ENCODE measurements at places on chromosomes 6 and 20. TPM values are rescaled to one million over a fixed set of nuclear protein-coding genes. Genes with fewer than 3 reads are reported as not detected.

- no peak for DNase-seq
Observed at GRCh38 chr20:40683221-40683893, 5.7 kb downstream of the MAFB start.

GRCh38 chr6:125904871-125905270 is 51.7 kb upstream of the HINT3 start:
- peak; percentile 89 for DNase-seq

- DNase-seq = peak; percentile 87
Observed at GRCh38 chr6:36118550-36119107, 11.7 kb upstream of the MAPK13 start.

DNA sequence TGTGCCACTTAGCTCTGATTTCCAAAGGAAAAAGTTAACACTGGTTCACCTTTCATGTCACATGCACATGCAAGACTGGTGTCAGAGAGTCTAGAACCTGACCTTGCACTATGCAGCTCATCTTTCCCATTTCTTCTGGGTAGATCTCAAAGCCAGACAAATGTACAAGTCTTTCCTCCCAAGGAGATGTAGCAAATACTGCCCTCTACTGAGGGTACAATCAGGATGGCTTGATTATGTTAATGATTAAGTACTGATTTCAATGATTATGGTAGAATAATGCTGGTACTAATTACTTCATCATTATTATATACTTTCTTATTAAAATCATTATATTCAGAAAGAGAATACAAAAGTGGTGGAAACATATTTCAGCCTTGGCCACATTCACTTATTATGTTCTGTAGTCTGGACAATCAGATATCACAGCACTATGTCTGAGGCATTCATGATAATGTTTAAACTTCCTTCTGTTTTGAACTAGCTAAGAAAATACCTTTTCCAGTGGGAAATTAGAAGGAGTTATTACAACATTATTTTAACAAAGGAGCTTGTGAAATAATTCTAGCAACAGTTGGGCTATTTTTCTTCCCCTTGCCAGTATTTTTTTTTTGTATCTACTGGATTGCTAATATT is 68.5 kb upstream of the FOXO3 start:
- DNase-seq = no peak

DNA sequence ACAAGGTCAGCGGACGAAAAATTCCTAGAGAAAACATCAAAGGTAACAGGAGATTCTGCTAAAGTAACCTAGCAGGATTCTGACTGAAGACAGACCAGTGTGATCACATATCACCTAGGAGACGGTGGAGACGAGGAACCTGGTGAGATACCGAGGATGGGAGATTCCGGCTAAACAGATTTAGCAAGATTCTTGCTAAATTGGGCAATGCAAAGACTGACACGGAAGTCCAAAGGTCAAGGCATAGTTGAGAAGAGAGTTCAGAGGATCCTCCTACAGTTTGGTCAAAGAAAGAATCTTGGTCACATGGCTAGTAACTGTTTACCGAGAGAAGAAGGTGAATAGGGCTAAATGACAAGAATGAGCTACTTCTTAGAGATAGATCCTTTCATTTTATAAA is 61.1 kb downstream of the TMEM170B start:
- no peak for DNase-seq

DNA sequence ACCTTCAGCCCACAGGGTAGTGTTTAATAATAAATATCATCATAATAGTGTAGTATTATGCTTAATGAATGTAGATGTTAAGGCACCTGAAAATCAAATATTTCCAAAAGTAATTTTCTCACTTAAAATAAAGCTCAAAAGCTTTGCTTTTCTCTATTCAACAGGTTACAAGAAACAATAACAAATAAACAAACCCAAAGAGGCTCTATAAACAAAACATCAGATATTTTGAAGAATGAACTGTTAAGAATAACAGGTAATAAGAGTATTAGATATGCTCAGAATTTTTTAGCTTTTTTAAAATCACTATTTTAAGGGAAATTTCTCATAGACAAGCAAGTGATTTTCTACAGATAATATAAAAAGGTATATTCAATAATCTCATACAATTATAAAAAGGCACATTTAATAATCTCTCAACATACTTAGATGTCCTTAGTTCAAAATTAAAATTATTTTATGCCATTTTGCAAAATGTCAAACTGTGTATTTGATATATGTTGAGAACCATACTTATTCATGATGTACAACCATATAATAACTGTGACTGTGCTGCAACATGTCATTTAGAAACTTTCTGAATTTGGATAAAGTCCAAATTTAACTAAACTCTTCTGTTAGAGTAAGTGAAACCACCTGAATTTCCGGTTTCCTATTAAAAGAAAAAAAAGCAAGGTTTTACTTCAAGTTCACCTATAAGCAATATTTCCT is 35.8 kb downstream of the PHIP start:
- DNase-seq = no peak

GRCh38 chr6:37454420-37455140 is 21.6 kb downstream of the CMTR1 start:
- no peak for DNase-seq

DNA sequence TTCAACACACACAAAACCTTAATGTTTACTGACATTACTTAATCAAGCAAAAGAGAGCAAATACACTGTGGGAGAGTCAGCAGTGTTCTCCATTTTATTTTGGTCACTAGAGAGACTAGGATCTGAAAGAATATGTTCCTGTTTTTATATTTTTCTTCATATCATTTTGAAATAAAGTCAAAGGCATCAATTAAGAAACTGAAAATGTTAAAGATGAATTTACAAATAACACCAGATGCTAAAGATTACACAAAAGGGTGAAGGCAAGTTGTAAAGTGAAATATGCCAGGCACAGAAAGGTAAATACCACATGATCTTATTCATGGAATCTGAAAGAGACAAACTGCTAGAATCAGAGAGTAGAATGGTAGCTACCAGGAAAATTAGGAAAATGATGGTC is 60.3 kb upstream of the FABP7 start:
- DNase-seq = no peak

GRCh38 chr6:87139236-87139635 is 16.1 kb upstream of the ZNF292 start:
- no peak for DNase-seq

GRCh38 chr6:152954443-152954842 is 28.4 kb downstream of the FBXO5 start:
- no peak for DNase-seq

DNA sequence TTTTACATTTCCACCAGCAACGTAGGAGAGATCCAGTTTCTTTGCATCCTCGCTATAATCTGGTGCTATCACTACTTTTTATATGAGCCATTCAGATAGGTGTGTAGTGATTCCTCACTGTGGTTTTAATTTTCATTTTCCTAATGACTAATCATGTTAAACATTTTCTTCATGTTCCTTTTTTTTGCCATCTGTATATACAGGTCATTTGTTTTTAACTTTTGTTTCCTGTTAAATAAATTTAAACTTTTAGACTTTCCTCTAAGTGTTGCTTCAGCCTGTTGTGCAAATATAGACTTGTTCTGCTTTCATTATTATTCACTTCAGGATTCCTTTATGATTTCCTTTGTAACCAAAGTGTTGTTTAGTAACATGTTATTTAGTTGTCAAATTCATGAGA is 697.4 kb downstream of the PTPRT start:
- no peak for DNase-seq

DNA sequence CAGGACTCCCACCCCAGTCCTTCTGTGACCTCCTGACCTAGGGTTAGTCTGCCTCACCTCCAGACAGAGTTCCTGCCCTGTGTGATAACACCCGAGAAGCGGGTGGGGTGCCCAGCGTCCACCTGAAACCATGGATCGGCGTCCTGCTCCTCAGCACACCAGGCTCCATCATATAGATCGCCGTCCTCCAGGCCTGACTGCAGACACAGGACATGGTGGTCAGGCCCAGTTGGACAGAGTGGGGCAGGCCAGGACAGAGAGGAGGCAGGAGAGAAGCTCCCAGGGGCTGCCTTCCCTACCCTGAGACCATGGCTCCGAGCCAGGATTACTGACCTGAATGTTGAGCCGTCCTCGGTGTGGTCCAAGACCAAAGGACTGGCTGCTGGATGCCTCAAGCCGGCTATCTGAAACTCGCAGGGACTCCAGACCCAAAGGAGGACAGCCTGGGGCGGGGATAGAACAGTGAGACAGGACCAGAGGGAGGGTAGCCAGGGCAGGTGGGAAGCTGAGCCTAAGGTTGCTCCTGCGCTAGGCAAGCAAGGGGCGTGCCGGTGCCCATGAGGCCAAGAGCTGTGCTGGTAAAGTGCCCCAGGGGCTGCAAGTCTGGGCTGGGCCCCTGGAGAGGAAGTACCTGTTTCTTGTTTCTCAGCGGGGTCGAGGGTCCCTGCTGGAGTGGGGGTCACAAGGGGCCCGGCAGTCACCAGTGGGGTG is 2.2 kb downstream of the CPXM1 start:
- DNase-seq = no peak

GRCh38 chr6:158625881-158626305 is 18.6 kb downstream of the DYNLT1 start:
- DNase-seq = peak; percentile 25

DNA sequence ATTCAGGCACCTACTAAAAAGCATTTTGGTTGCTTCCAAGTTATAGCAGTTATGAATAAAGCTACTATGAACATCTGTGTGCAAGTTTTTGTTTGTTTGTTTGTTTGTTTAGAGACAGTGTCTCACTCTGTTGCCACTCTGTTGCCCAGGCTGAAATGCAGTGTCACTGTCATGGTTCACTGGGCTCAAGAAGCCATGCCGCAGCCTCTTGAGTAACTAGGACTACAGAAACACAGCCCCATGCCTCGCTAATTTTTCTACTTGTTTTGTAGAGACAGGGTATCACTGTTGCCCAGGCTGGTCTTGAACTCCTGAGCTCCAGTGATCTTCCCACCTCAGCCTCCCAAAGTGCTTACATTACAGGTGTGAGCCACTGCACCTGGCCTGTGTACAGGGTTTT is 795.9 kb downstream of the EPHA7 start:
- DNase-seq = no peak

GRCh38 chr20:11323816-11324215 is 593.9 kb upstream of the BTBD3 start:
- DNase-seq = no peak

- DNase-seq = no peak
Observed at GRCh38 chr20:42972591-42972990, 217.1 kb downstream of the PTPRT start.

GRCh38 chr20:38148328-38149102 is 16.6 kb downstream of the TGM2 start:
- DNase-seq = no peak

- no peak for DNase-seq
Observed at GRCh38 chr6:166109608-166110007, 58.0 kb downstream of the TBXT start.

DNA sequence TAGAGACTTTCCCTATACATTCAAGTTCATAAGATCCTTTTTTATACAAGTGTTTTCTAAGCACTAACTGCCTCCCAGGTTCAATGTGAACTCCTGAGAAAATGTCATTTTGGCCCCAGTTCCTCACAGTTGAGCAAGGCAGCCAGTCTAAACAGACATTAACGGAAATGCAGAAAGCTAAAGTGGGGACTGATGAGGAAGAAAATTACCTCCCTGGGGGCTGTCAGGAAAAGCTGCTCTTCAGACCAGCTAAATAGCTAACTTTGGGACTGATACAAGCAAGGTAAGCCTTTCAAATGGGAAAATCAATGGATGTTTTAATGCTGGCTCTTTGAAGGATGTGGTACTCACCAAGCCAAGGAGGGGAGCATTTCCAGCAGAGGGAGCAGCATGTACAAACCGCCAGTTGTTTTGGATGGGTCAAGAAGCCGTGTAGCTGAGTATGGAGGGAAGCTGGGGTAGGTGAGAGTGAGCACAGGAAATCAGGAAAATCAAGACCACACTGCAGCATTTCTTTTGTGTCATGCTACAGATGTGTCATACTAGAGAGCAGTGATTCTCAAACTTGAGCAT is 180.8 kb upstream of the CHD6 start:
- DNase-seq = no peak

DNA sequence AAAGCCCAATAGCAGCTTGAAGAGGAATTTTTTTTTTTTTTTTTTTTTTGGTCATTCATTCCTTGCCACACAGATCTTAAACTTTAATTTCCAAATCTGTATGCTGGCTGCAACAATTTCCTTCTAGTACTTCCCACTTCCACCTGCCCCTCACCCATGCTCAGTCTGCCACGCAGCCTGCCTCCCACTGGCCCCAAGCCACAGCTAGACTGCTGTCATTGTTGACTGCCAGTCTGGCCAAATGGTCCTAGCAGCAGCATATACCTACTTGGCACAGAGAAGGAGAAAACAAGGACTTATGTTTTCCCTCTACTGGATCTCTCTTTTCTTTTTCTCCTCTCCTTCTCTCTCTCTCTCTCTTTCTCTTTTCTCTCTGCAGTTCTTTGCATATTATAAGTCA is 118.3 kb upstream of the HEY2 start:
- no peak for DNase-seq

GRCh38 chr6:126955621-126956020 is 162.8 kb upstream of the RSPO3 start:
- DNase-seq = no peak

DNA sequence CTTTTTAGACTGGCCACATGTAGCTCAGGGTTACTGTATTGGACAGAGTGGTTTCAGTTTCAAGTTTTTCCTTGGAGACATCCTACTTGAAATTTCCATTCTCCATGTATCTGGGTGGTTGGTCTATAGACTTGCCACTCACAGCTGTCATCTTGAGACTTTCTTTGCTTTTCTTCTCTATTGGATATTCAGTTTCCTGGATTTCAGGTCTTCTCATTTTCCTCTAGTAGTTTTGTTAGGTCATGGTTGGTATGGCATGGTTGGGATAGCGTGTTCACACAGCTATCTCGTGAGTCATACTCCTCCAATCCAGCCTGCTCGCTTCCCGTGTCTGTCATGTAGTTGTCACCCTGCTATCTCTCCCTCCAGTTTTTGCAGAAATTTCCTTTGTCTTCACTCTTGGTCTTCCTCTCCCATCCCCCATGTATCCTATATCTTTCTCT is 48.3 kb downstream of the PTPN1 start:
- DNase-seq = no peak

GRCh38 chr20:26169506-26169905 is 472.9 kb upstream of the ZNF337 start:
- DNase-seq = no peak

DNA sequence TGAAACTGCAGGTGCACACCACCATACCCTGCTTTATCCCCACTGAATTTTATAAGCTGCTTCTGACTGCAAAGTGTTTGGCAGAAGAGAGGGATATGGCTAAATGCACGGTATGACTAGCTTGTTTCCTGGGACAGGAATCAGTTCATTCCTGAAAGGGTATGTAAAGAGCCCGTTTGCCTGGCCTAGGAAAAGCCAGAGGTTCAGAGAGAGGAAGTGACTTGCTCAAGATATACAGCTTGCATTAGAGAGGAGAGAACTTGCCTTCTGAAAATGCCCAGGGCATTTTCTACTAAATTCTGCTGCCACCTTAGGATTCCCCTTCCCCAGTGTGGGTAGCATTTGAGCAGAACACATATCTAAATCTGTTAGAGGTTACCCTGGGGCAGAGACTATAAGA is 683 bp upstream of the GCNT2 start:
- no peak for DNase-seq

GRCh38 chr6:83442752-83443151 is 11.9 kb upstream of the ME1 start:
- DNase-seq = no peak

GRCh38 chr20:2760297-2760951 is 40.0 kb downstream of the CPXM1 start:
- no peak for DNase-seq

CITED2 gene
- 107 TPM for total RNA-seq

CSNK2A1 gene
- 111 TPM for total RNA-seq

ASIP gene
- total RNA-seq = not detected

TUBB2B gene
- total RNA-seq = not detected

PPP1R16B gene
- 86.5 TPM for total RNA-seq

IRF4 gene
- total RNA-seq = 254 TPM

QRSL1 gene
- 16.3 TPM for total RNA-seq

CFAP206 gene
- not detected for total RNA-seq
